NCI-H1417 treated with DMSO at 0.1 percent for 48 hours (cell line): ENCODE measurements at places on chromosomes 13 and 19.

DNA sequence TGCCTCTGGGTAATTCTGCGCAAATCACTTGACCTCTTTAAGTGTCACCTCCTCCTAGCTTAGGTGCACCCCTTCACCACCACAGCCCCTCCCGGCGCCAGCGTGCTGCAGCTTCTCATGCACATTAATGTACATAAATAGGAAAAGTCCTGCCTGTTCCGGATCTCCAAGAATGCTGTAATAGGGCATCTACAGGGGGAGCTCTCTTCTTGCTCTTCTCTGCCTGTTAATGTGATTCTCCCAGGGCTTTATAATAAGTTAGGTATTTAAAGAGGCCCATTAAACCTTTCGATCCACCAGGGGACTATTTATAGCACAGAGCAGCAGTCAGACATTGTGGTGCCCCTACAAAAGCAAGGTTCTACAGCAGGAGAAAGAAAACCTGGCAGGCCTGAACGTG lies 35.3 kb downstream of the SOX1 start:
- peak; percentile 53 for DNase-seq

DNA sequence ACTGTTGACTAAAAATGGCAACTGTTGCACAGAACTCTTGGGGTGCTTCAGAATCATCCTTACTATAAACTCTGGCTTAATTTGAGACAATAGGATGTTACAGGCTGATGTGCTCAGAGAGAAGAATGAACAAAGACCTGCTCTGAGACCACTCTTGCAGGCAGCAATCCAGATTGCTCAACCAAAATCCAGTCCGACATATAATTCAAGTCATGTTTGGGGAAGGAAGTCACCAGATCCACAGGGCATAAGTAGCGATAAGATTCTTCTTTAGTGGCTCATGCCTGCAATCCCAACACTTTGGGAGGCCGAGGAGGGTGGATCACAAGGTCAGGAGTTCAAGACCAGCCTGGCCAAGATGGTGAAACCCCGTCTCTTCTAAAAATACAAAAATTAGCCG lies 20.6 kb downstream of the MTMR6 start:
- DNase-seq, result no peak

DNA sequence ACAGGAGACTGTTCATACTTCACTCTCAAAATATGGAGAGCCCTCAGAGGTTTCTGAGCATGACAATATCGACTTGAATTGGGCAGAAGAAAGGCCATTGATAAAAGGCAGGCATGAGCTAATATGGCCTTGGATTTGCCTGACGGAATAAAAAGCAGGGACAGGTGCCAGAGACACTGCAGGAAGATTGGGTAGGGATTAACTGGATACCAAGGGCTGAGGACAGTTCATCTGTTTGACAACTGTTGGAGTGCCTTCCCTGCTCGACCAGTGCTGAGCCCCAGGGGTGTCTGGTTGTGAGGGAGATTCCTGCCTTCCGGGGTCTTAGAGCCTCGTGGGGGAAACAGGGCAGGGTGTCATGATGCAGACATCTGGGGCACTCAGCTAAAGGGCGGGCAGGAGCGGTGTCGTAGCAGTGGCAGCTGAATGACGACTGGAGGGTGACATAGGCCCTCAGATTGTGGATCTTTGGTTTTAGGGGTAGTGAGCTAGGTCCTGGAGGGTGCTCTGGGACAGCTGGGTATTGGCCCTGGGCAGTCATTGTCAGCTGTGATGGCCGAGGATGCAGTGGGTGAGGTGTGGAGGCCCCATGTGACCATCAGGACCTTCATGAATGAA lies 12.3 kb downstream of the GATAD2A start:
- DNase-seq, result no peak

DNA sequence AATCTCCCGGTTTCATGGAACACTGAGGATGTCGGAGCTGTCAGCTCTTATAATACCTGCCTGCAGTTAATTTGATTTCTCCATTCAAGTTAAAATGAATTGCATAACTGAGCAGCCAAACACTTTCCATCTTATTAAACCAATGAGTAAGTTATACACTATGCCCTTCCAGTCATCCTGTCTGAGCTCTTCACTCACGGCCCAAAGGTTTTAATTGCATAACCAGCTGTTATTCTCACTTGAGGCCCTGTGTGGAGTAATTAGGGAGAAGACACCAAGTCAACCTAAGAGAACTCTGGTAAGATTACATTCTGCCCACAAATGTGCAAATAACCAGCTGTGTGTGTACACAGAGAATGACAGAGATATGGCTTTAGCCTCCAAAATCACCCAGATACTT lies 303.5 kb downstream of the TBC1D4 start:
- DNase-seq, result no peak

GRCh38 chr13:51614350-51614786 lies 30.1 kb downstream of the WDFY2 start:
- peak; percentile 26 for DNase-seq

- no peak for DNase-seq
Measured at GRCh38 chr13:45456196-45456972, 8.4 kb upstream of the COG3 start.

DNA sequence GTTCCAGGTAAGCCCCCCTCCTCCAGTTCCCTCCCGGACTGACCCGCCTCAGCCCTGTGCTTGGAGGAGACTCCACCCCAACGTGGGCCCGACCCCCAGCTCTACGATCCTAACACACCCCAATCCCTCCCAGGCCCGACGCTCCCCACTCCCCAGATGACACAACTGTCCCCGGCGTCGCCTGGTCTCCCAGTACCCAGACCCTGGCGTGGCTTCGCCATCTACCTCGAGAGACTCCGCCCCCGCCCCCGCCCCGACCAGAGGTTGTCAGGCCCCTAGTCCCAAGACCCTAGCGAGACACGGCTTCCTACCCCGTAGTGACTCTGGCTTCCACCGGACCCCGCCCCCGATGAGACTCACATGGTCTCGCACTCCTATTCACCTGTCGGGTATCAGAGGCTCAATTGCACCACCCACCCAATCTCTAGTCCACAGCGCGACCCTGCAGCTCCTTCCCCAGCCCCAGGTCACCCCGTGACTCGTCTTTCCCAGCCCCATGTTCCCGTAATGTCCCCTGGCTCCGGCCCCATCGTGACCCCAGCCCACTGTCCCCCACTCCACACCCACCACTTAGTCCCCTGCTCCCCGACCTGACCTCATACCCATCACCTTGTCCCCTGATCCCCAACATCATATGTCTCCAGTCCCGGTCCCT lies 2.9 kb downstream of the CD37 start:
- DNase-seq, result no peak

DNA sequence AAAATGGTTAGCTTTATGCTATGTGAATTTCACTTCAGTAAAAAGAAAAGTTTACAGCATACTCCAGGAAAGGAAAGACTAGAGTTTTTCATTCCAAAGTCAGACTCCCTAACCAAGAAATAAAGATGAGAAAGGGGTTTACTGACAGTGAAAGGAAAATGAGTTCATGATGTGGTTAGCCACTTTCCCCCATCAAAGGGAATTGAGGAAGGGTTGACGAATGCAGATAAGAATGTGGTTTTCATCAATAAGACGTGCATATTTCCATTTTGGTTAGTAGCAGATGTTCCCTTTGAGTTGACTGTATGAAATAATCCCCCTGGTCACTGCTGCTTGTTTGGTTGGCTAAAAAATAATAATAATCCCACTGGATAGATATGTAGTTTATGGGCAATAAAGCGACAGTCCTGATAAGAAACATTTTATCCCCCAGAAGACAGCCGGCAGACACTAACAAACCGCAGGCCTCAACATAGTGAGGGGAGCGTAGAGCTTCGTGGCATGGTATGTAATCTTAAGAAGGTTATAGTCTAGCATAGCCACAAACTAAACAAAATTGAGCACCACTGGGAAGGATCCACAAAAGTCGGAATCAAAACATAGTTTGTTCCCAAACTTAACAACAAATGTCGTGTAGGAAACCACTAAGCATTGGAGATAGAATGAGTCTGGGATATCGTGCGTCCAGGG lies 114.8 kb downstream of the COL4A2 start:
- DNase-seq, result no peak

GRCh38 chr19:4139614-4140236 lies 13.7 kb upstream of the CREB3L3 start:
- DNase-seq, result no peak

- DNase-seq, result no peak
Measured at GRCh38 chr13:42832341-42833096, 51.1 kb downstream of the FAM216B start.

DNA sequence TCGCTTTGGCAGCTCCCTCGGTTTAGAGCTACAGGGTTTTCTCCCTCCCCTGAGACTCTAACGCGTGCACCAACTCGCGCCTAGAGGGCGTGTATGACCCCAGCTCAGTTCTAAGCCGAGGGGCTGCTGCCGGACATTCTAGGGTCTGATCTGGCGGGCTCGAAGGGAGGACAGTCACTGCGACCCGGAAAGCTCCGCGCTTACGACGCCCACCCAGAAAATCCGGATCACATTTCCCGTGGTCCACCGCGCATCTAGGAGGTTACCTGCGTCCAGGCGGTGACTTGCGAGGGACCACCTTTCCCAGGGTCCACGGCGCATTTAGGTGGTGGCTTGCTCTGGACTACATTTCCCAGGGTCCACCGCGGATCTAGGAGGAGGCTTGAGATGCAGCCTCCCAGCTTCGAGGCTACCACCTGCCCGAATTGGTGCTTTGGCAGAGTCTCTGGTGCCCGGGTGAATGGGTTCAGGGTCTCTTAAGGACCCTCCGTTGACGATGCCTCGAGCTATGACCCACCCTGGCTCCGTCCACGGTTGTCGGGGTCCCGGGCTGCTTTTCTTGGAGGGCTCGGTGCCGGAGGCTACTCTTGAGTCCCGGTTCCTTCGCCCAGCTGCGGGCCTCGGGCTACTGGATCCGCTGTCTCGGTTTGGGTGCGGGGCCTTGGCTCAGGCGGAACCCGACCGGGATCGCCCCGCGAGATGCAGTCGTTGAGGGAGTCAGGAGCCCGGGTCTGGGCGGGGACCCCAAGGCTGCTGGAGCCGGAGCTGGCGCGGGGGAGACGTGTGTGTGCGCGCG lies 30.5 kb downstream of the ZNF146 start:
- DNase-seq, result no peak

DNA sequence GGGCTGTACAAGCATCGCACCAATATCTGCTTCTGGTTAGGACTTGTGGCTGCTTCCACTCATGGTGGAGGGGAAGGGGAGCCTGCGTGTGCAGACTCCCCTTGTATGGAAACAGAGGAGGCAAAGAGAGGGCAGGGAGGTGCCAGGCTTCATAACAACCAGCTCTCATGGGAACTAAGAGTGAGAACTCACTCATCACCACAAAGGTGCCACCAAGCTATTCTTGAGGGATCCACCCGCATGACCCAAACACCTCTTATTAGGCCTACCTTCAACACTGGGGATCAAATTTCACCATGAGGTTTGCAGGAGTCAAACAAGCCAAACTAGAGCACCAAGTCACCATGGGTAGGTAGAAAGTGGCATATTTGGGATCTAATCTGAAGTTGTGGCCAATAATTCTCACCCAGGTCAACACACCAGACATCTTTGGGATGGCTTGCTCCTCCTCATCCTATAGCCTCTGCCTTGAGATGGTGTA lies 46.4 kb downstream of the RUBCNL start:
- DNase-seq, result no peak

- no peak for DNase-seq
Measured at GRCh38 chr13:106417467-106418110, 117.9 kb downstream of the EFNB2 start.

DNA sequence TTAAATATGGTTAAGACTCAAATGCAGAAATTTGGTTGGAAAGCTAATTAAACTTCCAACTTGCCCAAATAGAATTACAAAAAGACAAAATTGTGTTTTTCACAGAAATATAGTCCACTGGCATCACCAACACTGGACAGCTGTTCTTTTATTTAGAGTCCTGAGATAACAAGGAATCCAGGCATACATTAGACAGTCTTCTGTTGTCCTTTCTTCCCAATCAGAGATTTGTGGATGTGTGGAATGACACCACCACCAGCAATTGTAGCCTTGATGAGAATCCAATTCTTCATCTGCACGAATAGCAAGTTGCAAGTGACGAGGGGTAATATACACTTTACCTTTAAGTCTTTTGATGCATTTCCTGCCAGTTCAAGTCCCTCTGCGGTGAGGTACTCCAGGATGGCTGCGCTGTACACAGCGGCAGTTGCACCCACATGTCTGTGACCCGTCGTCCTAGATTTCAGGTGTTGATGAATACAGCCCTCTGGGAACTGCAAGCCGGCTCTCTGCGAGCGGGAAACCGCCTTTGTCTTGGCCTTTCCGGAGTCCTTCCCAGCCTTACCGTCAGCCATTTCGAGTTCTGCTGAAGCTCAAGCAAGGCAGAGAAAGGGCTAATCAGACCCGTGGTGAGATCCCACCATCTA lies 14.7 kb downstream of the UBAC2 start:
- no peak for DNase-seq

DNA sequence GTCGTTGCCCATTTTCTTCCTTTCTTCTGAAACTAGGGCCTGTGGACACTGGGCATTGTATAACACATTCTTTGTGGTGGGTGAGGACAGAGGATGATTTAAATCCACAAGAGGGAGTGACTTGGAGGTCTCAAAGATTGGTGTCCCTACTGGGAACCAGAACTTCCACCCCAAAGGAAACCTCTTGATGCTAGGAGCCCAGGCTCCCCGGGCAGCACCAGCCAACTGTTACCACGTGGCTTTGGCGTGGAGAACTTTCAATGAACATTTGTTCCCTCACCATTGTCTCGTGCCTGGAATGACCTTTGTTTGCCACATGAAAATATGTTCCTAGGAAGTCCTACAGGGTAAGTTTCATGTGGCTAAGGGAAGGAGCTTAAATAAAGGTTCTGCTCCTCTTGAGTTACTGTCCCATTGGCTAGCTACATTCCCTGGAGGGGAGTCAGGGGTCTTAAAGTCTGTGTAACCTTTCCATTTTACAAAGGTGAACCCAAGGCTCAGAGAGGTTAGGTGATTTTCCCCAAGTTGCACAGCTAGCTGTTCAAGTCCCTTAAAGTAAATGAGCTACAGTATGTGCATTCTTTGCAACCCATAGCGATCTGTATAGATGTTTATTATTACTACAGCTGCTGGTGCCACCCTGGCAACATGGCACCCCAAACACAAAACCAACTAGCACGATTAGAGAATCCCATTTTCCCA lies 5.0 kb upstream of the CDX2 start:
- DNase-seq, result no peak

DNA sequence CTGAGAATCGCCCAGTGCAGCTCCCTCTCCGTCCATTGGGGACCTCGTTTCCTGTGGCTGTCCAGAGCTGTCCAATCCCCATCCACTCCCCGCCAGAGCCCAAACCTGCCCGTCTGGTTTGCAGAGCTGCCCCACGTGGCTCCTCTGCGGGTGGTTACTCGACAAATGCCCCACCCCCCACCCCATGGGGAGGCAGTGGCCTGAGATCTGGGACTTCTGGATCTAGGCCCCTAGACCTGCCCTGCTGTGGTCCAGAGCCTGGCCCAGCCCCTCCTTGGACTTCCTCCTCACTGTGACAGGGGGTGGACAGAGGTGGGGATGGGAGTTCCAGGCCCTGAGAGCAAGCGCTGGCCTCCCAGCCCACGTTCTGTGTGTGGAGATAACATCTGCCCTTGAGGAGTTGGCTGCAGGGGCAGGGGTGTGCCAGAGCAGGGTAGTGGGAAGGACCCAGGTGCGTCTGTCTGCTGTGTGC lies 29.1 kb downstream of the PAK4 start:
- no peak for DNase-seq

GRCh38 chr19:2282062-2282861 lies at the start of gene PEAK3:
PEAK3 (minus strand) TSS chr19:2282175; CDS start chr19:2280931, 1,244 bp downstream.
- no peak for DNase-seq
